ENCODE measurements at places on chromosomes 13 and 19. TPM values are rescaled to one million over a fixed set of nuclear protein-coding genes. Genes with fewer than 3 reads are reported as not detected.
A peak's percentile ranks its signal among the peaks of the same experiment; 100 is the strongest.

GRCh38 chr13:98510156-98510509 lies 66.8 kb downstream of the STK24 start:
- DNase-seq, result no peak

GRCh38 chr13:114155926-114156883 lies 22.9 kb upstream of the CFAP97D2 start:
- no peak for DNase-seq

DNA sequence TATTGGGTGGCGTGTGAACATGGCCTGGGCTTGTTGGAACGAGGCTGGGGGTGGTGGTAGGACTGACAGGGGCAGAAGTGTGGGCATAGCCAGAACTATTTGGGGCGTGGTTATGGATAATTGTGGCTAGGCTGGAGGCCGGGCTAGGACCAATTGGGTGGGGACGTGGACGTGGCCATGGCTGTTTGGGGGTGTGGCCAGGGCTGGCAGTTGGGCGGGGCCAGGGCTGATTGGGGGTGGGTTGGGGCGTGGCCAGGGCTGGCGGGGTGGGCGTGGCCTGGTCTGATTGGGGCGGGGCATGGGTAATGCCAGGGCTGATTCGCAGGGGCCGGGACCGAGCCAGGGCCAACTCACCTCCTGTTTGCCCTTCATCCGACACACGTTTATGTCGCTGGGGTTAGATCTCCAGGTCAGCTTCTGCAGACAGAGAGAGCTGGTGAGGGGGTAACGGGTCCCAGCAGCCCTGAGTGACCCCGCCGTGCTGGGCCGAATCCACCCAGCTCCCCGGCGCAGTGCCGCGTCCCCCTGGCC lies 2.8 kb downstream of the SEMA6B start:
- DNase-seq, result peak; percentile 86

DNA sequence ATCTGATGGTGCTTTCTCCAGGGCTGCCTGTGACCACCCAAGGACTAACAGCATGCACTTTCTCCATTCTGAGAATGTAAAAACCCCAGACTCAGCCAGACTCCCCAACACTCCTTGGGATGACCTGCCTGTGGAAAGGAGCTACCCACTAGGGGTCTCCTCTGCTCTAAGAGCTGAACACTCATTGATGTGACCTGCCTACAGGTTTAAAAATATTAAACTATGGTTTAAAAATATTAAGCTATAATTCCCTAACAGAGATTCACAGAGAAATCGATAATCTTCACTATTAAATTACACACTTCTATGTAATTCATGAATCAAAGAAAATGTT lies 696.2 kb upstream of the SLITRK5 start:
- no peak for DNase-seq

ZNF793 gene
- not detected for total RNA-seq

GRCh38 chr13:65913173-65913572 lies 1317.0 kb downstream of the PCDH9 start:
- peak; percentile 75 for DNase-seq

ZIM2 gene
- not detected for total RNA-seq

GRCh38 chr19:46160233-46160775 lies 12.3 kb downstream of the IGFL2 start:
- DNase-seq, result no peak

DNA sequence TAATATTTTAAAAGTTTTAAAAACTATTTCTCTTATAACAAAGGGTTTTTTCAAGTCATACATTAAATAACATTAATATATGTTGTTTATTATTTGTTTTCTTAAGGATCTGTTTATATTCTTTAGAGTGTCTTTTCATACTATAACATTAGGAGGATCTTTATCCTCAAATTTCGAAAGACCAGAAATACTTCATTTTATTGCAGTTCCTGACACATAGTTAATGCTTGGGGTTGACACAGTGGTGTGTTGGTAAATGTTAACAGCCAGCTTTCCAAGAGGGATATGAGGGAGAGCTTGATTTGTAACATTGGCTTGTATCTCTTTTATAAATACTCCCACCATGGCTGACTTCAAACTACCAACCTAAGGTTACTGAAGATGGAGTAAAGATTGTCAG lies 126.6 kb upstream of the KLF5 start:
- no peak for DNase-seq

DNA sequence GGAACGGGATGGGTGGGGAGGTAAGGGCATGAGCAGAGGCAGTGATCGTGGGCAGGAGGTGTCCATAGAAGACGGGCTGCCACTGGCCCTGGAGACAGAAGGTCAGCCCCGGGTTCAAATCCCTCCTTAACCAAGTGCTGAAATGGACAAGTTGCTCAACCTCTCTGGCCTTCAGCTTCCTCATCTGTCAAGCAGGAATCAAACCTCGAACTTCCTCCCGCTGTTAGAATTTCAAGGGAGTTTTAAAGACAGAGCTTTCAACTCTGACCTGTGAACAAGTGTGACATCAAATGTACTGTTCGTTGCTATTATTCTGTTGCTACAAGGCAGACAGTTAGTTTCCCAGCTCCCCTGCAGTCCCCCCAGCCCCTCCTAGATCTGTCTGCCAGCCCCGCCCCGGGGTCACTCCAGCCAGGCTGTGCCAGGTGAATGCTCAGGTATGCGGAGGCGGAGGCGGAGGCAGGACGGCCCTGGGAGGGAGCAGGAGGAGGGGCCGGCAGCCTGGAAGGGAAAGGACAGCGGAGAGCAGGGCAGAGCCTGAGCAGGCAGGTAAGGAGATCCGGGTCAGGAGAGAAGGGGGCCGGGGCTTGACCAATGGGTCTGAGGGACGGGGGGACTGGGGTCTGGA lies at the start of gene EPS8L1:
TSS of gene EPS8L1 (plus strand) at position 499 of the 628 bp plus-strand sequence. CDS start 576 bp downstream, outside the sequence.
- DNase-seq, result peak; percentile 62

- no peak for DNase-seq
Measured at GRCh38 chr13:82294226-82294625, 1588.0 kb downstream of the SLITRK1 start.

DNA sequence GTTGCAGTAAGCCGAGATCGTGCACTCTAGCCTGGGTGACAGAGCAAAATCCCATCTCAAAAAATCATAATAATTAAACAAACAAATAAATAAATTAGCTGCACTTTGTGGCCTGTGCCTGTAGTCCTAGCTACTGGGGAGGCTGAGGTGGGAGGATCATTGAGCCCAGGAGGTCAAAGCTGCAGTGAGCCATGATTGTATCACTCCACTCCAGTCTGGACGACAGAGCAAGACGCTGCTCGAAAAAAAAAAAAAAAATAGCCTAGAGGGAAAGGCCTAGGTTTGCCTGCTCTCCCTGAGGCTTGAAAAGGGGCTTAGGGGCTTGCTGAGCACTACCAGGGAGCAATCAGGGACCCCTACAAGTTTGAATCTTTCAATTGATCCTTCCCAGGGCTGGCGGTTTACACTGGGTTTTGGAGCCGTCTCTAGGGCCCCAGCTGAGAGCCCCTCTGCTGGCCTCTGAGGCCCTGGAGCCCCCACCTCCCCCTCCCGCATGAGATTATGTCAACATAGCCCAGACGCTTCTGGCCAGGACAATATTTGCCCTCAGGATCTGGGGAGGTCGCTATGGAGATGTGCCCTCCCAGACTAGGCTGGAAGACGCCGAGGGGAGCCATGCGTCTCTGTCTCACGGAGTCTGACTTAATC lies 10.4 kb upstream of the GIPR start:
- DNase-seq, result no peak

DNA sequence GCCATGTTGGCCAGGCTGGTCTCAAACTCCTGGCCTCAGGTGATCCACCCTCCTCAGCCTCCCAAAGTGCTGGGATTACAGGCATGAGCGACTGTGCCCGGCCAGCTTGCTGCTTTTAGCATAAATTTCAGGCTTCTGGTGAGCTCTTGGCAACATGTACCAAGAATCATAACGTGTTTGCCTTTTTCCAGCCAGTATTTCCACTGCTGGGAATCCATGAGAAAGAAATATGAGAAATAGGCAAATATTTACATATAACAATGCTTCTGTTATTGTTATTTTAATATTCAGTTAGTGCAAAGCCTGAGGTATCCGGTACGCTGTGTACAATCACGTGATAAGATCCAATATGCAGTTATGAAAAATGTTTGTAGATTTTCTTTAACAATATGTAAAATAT lies 29.2 kb upstream of the CERS4 start:
- DNase-seq, result no peak

GRCh38 chr19:12913011-12913561 lies 6.0 kb downstream of the SYCE2 start:
- no peak for DNase-seq

GRCh38 chr19:37909661-37910199 lies 2.7 kb downstream of the SIPA1L3 start:
- no peak for DNase-seq

GRCh38 chr19:35119091-35119490 lies 3.5 kb downstream of the FXYD3 start:
- no peak for DNase-seq

DNA sequence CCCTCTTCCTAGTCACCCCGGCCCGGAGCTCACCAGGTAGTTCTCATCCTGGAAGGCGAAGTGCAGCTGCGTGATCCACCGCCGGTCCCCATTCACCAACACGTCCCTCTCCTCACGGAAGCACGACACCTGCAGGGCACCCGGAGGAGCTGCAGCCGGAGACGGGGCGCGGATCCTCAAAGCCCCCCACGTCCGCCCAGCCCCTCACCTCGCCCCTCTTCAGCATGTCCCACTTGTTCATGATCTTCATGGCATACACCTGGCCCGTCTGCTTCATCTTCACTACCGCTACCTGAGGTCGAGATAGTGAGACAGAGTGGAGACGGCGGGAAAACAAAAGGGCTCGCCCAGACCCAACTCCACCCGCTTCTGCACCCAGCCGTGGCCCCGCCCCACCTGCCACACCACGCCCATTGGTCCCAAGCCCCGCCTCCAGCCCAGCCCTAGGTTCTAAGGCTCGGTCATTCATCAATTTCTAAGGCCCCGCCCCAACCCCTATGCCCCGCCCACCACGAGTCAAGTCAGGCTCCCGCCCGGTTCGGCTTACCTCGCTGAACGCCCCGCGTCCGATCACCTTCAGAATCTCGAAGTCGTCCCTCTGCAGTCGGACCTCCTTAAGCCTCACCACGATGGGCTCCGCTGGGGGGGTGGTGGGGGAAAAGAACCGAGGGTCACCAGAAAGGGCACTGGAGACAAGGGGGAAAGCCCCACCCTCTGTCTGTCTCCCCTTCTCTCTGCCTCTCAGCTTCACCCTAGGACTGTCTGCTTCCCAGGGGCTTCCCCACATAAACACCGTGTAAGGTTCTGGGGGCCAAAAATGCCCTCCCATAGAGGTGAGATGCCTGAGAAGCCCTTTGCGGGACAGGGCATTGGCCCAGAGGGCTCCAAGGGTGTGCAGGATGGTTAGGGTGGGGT lies 2.8 kb downstream of the DMPK start:
- peak; percentile 95 for DNase-seq

EEF2 gene
- 2,296 TPM for total RNA-seq

DNA sequence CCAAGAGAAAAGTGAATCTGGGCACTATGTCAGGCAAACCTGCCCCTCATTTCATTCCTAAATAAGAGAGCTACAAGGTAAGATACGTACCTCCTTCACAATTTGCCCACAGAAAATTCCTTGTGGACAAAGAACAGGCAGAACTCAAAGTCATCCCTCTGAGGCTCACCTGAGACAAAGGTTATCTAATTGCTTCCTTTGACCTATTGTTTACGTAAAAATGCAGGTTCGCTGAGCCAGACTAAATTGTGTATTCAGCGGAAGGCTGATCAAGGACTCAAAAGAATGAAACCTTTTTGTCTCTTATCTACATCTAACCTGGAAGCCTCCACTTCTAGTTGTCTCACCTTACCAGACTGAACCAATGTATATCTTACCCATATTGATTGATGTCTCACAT lies 213.3 kb downstream of the POSTN start:
- DNase-seq, result no peak

DNA sequence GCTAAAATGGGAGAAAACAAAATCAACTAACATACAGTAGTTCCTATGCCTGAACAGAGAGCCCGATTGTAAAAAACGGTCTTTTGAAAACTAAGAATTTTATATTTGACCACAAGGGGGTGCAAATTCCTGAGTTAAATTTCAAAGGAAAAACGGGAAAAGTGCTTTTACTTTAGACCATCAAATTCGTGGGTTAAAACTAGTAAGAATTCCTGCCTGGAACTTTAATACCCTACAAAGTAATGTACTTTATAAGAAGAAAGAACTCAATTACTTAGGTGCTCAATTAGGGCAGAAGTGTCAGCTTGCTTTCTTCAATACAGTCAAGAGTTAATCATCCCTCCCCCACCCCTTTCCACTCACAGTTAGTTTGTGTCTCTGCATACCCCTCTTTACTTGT lies 69.8 kb downstream of the KCNRG start:
- peak; percentile 51 for DNase-seq

Measured in MCF 10A (cell line).